ENCODE measurements at places on chromosomes 11 and 22.

DNA sequence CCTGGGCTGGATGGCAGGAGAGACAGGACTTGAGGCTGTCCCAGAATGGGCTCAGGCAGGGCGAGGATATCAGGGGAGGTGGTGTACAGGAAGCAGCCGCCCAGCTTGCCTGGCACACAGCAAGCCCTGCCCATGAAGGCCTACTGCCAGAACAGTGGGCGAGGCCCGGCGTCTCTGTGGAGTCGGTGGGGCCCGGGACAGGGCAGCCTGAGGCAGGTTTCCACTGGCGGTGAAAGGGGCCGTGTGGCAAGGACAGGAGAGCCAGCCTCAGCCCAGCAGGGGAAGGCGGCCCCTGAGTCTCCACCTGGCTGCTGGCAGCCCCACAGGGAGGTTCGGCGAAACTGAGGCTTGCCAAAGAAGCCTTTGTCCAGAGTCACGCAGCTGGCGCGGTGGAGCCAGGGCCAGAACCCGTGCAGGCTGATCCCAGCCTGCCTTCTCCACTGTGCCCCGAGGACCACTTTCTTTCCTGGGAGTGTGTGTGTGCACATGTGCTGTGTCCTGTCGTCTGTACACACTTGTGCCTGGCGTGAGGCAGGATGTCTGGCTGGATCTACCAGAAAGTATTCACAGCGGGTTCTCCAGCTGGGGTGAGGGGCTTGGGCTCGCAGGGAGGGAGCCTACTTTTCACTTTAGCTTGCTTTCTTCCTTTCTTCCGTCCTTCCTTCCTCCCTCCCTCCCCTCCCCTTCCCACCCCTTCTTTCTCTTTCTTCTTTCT, 1.2 kb downstream of the TSPO start:
- DNase-seq, result peak; percentile 34

DNA sequence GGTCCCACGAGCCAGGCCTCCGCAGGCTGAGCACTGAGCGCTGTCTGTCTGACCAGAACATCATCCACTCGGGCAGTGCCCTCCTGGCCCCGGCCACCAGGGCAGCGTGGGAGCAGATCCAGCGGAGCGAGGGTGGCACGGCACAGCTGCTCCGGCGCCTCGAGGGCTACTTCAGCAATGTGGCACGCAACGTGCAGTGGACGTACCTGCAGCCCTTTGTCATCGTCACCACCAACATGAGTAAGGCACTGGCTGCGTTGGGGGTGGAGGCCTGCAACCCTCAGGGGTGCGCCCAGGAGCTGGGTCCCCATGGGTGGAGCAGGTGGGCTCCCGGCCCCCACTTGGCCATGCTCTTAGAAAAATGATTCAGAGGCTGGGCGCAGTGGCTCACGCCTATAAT, 49.7 kb upstream of the PRODH start:
- no peak for DNase-seq

- DNase-seq, result no peak
These were observed 365.7 kb upstream of the CADM1 start for GRCh38 chr11:115869780-115870431.

GRCh38 chr22:19331975-19332374, 40.5 kb upstream of the CLTCL1 start:
- DNase-seq, result no peak

DNA sequence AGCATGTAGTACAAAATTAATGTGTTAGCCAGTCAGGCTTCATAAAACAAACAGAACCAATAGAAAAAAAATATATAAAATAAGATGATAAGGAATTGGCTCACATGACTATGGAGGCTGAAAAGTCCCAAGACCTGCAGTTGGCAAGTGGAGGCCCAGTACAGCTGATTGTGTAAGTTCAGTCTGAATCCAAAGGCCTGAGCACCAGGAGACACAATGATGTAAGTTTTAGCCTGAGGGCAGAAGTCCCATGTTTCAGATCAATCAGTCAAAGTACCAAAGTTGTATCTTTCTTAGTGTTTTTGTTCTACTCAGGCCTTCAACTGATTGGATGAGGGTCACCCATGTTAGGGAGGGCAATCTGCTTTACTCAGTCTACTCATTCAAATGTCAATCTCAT, 14.3 kb upstream of the OR10D3 start:
- DNase-seq, result no peak

GRCh38 chr22:44351685-44352377, 39.1 kb upstream of the SHISAL1 start:
- no peak for DNase-seq

DNA sequence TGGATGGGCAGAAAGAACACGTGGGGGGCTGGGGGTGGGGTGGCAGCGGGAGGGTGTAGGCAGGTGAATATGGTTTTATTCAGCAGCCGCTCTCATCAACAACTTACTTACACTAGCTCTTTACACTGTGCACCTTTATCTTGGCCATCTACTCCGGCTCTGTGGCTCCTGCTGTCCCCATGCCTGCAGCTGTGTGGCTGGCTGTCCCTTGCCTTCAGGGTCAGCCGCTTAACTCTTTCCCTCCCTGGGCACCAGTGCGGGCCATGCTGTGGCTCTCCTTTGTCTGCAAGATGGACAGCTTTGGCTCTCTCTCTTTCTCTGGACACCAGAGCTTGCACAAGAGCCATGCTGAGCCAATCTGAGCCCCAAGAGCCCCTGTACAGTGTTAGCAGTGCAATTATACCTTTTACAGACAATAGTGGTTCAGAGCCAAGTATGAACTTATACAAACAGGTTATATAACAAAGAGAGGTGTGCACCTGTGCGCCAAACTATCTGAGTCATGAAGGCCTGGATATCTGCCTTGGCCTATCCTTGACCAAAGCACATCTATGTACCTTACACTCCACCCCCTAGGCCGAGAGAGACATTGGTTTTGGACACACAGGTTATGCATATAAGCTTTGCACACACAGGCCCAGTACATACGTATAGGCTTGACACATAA, 94.3 kb upstream of the CTSC start:
- DNase-seq, result no peak

DNA sequence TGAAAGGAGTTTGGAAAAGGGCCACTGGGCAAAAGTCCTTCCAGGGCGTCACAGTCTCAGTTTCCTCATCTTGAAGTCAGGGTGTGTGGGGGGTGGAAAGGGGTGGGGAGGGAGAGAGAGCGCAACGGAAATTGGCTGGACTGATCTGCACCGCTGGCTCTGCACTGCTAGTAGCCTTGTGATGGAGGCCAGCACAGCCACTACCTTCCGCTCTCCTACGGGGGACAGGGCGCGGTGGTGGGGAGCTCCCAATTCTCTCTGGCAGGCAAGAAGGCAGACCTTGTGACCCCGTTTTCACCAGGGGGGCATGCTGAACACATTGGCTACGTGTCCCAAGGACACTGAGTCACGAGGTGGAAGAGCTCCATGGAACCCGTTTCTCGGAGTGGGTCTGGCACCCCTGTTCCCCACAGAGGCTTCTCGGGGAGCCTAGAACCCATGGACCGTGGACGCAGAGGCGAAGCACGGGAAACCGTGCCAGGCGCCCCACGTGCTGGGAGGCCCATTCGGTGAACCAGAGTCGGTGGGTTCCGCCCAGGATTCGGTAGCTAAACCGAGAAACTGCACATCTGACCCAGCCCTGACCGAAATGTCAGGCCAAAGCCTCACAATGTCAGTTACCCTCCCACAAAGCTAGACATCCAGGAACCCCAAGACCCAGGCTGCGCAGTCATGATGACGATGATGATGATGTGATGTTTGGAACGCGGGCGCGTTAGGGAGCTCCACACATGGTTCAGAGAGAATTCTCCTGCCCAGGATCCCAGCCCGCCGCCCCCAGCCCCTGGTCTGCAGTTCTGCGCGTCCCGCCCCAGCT, 28.3 kb upstream of the WNT11 start:
- no peak for DNase-seq

DNA sequence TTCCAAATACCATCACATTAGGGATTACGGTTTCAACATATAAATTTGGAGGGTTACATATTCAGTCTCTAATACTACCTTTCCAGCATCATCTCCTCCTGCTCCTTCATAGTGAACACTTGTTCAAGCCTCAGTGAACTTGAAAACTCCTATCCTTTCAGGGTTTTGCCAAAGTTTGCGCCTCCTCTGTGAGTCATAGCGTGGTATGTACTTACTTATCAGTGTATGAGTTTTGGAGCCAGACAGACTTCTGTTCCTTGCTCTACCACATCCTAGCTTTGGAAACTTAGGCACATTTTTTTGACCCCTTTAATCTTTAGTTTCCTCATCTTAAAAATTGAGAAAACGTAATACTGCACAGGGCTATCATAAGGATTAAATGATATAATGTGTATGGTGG, 160.1 kb upstream of the ZC3H12C start:
- DNase-seq, result no peak

DNA sequence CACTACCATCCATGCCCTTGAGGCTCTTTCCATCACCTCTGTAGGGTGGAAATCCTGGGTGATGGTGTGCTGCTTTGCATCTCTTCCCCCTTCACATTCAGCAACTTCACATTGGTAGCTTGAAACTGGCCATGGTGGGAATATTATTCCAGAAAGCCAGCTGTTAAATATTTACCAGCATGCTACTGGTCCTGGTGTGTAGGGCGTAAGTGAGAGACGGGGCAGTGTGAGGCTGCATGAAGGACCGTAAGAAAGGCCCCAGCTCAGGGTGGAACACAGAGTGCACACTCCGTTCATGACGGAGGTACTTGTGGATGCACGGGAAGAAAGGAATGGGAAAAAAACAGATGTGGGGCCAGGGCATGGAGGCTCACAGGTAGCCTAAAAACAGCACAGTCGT, 121.3 kb downstream of the PKNOX2 start:
- DNase-seq, result no peak

- no peak for DNase-seq
These were observed 16.0 kb downstream of the PPIL2 start for GRCh38 chr22:21681566-21682370.

- DNase-seq, result no peak
These were observed 2.3 kb downstream of the CBX7 start for GRCh38 chr22:39149915-39150847.

DNA sequence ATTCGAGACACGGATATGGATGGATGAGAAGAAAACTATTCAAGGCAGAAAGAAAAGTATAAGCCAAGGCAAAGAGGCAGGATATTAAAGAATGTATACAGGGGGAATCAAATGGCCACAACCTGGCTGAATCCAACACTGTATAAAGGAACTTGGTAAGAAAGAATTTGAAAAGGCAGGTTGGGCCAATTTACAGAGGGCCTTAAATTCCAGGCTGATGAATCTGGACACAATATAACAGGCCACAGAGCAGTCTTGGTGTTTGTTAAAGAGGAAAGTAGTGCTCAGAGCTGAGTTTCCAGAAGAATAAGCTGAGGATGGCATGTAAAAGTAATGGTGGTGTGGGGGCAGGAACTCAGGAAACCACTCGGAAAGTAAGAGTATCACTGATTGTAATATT, 72.3 kb upstream of the POU2AF2 start:
- no peak for DNase-seq

DNA sequence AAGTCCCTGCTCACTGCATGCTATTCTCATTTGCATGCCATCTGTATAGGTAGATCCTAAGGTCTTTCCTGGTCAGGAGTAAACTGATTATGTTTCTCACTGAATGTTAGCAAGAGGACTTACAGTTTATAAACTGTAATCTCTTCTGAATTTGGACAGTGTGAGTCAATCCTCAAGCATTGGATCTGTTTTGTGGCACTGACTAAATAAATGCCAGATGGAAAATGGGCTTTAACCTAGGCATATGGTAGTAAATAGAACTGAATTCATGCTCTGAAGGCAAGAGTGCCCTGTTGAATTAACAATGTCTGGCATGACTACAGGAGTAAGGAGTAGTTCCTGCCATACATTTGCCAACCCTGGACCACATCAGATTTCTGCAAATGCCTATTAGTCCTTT, 11.4 kb downstream of the FAM181B start:
- DNase-seq, result no peak

GRCh38 chr11:44760917-44761550, 34.3 kb downstream of the TSPAN18 start:
- no peak for DNase-seq

DNA sequence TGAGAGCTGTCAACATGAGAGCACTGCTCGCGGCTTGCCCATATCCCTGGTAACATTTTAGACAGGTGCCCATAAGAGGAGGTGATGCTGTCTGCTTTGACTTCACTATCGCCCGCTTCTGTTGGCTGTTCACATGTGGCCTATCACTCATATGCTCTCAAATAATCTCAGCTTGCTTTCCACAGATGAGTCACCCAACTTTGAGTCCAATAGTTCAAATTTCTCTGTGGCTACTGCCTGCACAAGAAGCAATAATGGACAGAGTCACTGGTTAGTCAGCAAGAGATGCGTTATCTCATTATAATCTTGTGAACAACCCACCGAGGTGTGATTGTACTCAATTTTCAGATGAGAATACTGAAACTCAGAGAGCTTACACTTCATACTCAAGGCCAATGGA, 1714.1 kb downstream of the LRRC4C start:
- no peak for DNase-seq

- DNase-seq, result no peak
These were observed 303.7 kb upstream of the PLET1 start for GRCh38 chr11:112564228-112564955.

DNA sequence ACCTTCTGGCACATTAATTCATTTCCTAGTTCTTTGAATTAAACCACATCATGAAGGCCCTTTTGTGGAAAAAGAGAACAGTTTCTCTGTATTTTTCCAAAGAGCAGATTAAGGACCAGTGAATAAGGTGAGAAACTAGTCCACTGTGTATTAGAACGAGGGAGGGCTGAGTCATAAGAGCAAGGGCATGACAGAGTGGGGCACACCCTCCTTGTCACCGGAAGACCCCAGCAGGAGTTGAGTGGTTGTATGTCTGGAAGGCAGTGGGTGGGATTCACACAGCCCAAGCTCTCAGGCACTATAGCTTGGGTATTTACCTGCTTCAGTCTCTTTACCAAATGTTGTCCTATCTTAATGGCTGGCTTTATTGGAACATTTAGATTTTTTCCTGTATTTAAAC, 86.8 kb downstream of the BMAL1 start:
- no peak for DNase-seq

DNA sequence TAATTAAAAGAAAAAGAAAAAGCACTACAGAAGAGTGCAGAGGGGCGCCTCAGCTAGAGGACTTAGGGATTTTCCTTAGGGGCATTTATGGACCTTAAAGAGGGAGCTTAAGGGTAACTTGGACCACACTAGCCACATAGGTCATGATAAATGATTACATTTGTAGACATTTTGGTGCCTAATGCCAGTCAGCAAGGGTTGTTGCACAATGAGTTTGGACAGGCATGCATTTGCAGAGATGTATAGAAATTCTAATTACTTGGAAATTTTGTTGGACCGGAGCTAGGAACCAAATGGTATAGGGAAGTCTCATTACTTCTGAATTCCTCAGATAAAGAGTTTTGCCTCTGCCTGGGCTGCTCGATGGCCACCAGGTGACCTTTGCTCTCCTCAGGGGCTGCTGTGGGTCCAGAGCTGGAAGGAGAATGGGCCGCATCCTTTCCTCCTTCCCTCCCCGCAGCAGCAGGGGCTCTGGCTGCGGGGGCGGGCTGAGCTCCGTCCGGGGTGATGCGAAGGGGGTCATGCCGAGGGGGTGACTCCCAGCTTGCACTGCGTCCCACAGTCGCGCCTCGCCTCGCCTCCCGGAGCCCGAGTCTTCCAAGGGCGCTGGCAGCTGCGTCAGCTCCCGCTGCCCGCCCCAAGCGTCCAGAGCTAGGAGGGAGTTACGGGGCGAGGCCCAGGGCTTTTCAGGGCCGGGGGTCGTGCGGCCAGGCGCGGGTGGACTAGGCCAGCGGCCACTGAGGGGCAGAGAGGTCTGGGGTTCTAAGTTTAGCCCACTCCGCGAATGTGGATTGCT, 20.3 kb upstream of the MALAT1 start:
- DNase-seq, result no peak

Data from stimulated activated CD8-positive, alpha-beta memory T cell treated with anti-CD3 and anti-CD28 coated beads, Interleukin-7, amount 100 ng/mL, for 1 hour (primary cell).